ENCODE measurements at places on chromosomes 2 and 18. TPM values are rescaled to one million over a fixed set of nuclear protein-coding genes. Genes with fewer than 3 reads are reported as not detected.
A peak's percentile ranks its signal among the peaks of the same experiment; 100 is the strongest.

- no peak overlapping the region for H3K27ac ChIP-seq
- H3K4me1 ChIP-seq: no peaks in the 10 kb centered on the region
- H3K4me3 ChIP-seq: no peak overlapping the region
- no peaks in the 10 kb centered on the region for H3K36me3 ChIP-seq
Measured at GRCh38 chr18:73895701-73896100, 251.9 kb downstream of the FBXO15 start.

DNA sequence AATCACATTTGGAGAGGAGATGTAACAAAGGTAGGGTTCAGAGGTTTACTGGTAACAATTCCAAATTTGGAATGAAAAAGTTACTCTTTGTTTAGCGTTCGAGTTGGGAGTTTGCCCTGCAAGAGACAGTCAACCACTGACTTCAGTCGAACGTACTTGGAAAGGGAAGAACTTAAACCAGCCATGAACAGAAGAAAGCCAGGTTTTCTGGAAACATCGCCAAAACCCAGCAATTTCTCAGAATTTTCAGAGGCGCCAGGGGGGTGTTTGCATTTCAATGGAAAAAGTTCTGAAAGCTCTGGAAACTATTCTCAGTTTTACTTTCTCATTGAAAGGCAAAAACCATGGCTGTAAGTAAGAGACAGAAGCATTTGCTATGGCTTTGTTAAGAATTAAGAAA, 28.5 kb upstream of the AQP4 start:
- H3K4me1 ChIP-seq: no peaks in the 10 kb centered on the region
- H3K4me3 ChIP-seq: no peak overlapping the region
- no peaks in the 10 kb centered on the region for H3K36me3 ChIP-seq
- no peaks in the 10 kb centered on the region for H3K27me3 ChIP-seq
- DNase-seq: no peak

DNA sequence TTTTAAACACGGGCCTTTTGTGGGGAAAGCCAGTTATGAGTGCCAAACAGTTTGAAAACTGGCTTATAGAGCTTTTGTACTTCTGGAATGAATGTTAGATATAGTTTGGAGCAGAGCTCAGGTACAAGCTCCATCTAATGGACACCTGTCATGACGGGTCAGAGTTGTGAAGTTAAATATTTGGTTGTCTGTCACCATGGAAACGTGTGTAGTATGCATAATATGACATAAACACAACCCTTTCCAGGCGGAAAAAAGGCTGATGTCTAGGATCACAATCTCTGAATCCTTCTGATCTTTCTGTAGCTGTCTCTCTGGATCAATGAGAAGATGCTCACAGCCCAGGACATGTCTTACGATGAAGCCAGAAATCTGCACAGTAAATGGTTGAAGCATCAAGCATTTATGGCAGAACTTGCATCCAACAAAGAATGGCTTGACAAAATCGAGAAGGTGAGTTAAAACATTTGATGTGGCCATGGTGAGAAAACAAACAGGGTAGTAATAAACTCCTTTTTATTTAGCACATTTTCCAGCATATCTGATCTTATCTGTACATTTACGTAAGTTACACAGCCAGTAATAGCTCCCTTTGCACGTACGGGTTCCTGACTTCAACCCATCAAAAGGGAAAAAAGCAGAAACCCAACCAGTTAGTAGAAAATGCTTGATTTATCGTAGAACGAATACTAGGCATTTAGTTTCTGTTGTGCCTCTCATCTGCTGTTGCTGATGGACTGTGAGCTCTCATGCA, 80.6 kb upstream of the EML6 start:
- no peaks in the 10 kb centered on the region for H3K4me1 ChIP-seq
- no peak overlapping the region for H3K27ac ChIP-seq
- DNase-seq: no peak

- no peak overlapping the region for H3K27ac ChIP-seq
- DNase-seq: no peak
- H3K27me3 ChIP-seq: no peaks in the 10 kb centered on the region
- no peak overlapping the region for H3K4me3 ChIP-seq
- no peaks in the 10 kb centered on the region for H3K36me3 ChIP-seq
Measured at GRCh38 chr2:140861666-140862065, 1269.2 kb downstream of the LRP1B start.

DNA sequence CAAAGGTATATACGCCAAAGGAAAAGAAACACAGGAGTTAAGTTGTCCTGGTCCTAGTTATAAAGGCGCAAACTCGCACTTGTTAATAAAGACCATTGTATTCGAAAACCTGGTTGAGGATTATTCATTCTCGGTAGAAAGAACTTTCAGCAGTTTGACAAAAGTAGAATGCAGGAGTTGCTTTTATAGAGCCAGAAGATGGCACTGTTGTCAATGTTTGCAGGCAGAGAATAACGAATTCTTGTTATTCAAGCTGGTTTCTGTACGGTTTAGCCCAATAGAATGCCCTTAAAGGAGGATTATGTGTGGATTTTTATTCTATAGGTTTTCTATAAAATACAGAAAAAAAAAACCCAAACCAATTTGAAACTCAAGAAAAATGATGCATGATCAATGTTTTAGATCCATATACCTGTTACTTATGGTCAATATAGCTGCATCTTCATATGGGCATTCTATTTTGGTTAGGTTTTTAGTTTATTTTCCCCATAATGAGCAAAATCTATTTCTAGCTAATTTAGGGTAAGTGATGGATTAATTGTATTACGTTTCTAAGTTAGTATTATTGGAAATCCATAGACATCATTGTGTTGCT, 510.3 kb downstream of the PLCL1 start:
- no peak for DNase-seq
- H3K4me1 ChIP-seq: no peaks in the 10 kb centered on the region
- no peak overlapping the region for H3K4me3 ChIP-seq
- no peaks in the 10 kb centered on the region for H3K36me3 ChIP-seq
- H3K27me3 ChIP-seq: no peaks in the 10 kb centered on the region

- DNase-seq: no peak
- no peak overlapping the region for H3K27ac ChIP-seq
- H3K27me3 ChIP-seq: no peaks in the 10 kb centered on the region
- H3K4me1 ChIP-seq: no peaks in the 10 kb centered on the region
- no peak overlapping the region for H3K4me3 ChIP-seq
- H3K36me3 ChIP-seq: no peaks in the 10 kb centered on the region
Measured at GRCh38 chr18:73923866-73924265, 223.8 kb downstream of the FBXO15 start.

DNA sequence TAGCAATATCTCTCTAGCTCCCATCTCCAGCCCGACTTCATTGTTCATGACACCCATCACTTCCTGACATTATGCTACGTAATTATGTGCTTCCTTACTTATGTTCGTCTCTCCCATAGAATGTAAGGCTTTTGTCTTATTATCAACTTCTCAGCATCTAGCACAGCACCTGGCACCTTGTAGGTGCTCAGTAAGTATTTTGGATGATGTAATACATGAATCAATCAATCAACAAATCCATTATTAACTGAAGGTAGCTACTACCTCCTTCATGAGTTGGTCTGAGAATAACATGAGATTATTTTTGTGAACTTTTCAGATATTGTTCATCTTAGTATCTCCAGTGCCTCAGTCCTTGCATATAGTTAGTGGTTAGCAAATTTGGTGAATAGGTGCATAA, 109.3 kb downstream of the EN1 start:
- no peaks in the 10 kb centered on the region for H3K4me1 ChIP-seq
- DNase-seq: no peak
- H3K27me3 ChIP-seq: no peaks in the 10 kb centered on the region
- no peaks in the 10 kb centered on the region for H3K36me3 ChIP-seq

DNA sequence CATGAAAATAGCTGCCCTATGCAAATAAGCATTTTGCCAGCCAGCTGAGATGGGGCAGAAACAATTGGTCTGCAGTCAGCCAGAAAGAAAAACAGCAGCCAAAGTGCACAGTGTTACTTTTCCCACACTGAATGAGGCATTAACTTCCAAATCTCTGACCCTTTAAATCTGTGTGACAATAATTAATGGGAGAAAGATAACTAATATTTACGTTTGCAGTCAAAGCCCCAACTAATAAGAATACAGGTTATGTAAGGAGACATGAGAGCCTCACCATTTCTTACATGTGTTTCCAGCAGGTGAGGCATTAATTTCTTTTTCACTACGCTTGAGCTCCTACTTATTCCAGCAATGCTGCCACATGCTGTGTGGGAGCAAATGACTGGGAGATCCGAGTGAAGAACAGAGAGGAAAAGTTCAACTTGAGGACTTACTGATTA, 339.0 kb downstream of the SATB2 start:
- H3K27ac ChIP-seq: no peak overlapping the region
- no peaks in the 10 kb centered on the region for H3K27me3 ChIP-seq
- H3K4me3 ChIP-seq: no peak overlapping the region
- no peaks in the 10 kb centered on the region for H3K36me3 ChIP-seq
- no peaks in the 10 kb centered on the region for H3K4me1 ChIP-seq
- DNase-seq: no peak

DNA sequence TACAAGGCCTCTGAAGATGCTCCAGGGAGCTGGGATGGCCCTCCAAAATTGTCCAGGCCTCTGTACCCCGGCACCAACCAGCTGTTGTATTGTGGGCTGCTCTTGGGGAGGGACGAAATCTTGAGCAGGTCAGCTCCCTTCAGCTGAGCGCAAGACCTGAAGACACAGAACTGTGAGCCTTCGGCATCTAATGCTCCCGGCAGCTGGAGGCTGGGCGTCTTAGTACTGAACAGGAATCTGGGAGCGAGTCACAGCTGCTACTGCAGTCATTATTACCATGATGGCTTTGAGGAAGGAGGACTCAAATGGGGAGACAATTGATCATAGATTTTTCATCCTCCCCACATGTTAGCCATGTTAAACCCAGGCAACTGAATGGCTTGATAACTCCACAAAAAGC, 83.0 kb upstream of the LTBP1 start:
- H3K27me3 ChIP-seq: no peaks in the 10 kb centered on the region
- no peaks in the 10 kb centered on the region for H3K36me3 ChIP-seq
- no peaks in the 10 kb centered on the region for H3K4me1 ChIP-seq
- no peak overlapping the region for H3K4me3 ChIP-seq

DNA sequence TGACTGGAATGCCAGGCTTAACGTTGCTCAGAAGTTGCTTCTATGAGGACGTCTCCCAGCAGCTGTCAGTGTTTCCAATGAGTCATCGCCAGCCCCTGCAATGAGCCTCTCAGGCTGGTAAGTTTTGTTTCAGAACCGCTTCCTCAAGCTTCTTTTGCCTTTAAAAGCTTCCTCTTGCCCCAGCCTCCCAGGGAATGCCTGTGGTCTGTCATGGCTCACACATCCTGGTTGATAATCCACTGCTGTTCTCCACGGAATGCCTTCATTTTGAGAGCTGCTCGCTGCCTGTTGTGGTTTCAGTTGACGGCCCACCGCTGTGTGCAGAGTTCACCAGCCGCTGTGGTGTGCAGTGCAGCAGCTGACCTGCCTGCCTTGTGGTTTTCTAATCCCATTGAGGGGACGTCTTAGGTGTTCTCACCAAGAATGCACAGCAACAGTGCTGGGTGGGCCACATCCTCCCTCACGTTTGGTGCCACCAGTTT, 96.4 kb downstream of the RTP5 start:
- H3K36me3 ChIP-seq: no peaks in the 10 kb centered on the region
- peak; percentile 24 for DNase-seq
- H3K27me3 ChIP-seq: no peaks in the 10 kb centered on the region
- no peak overlapping the region for H3K4me3 ChIP-seq
- H3K27ac ChIP-seq: no peak overlapping the region
- H3K4me1 ChIP-seq: no peaks in the 10 kb centered on the region

GRCh38 chr2:69514819-69515218, 77.6 kb upstream of the NFU1 start:
- peaks cover 8% of the 10 kb centered on the region for H3K36me3 ChIP-seq
- no peak for DNase-seq
- H3K4me1 ChIP-seq: no peaks in the 10 kb centered on the region
- no peak overlapping the region for H3K27ac ChIP-seq

GRCh38 chr18:22378672-22379282, 38.9 kb downstream of the CTAGE1 start:
- no peaks in the 10 kb centered on the region for H3K36me3 ChIP-seq
- no peak overlapping the region for H3K4me3 ChIP-seq
- DNase-seq: no peak
- no peak overlapping the region for H3K27ac ChIP-seq

GRCh38 chr18:54734059-54734458, 94.2 kb upstream of the RAB27B start:
- H3K36me3 ChIP-seq: no peaks in the 10 kb centered on the region
- H3K4me3 ChIP-seq: no peak overlapping the region
- no peak overlapping the region for H3K27ac ChIP-seq

DNA sequence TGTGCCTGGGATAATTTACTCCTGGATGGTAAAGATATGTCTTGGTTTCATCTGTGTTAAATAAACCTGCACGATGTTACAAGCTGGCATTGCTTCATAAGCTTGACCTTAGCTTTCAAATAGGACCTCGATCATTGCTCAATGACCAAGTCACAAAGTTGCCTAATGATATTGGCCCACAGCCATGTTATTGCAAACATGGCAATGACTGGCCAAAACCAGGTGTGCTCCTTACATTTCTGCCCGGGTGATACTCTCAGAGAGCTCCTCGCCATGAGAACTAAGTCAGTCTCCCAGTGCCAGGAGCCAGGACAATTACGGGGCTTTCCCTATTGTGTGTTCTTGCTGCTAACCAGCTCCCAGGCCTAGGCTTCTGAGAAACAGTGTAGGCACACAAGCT, 72.5 kb upstream of the CYP1B1 start:
- peak; percentile 66 for DNase-seq
- H3K27me3 ChIP-seq: no peaks in the 10 kb centered on the region
- no peaks in the 10 kb centered on the region for H3K36me3 ChIP-seq
- peak overlapping the region; percentile 67 for H3K27ac ChIP-seq
- H3K4me3 ChIP-seq: no peak overlapping the region
- H3K4me1 ChIP-seq: peaks cover 10% of the 10 kb centered on the region

GRCh38 chr2:109350526-109350925, 221.5 kb downstream of the SH3RF3 start:
- no peak for DNase-seq
- H3K4me3 ChIP-seq: no peak overlapping the region
- no peaks in the 10 kb centered on the region for H3K36me3 ChIP-seq
- H3K4me1 ChIP-seq: no peaks in the 10 kb centered on the region

DIPK1C gene
- 0.16 TPM for total RNA-seq

M1AP gene
- total RNA-seq: 0.66 TPM

LOXHD1 gene
- total RNA-seq: 0.59 TPM

SULT6B1 gene
- not detected for total RNA-seq

DARS1 gene
- 76.4 TPM for total RNA-seq

C2orf72 gene
- total RNA-seq: 0.16 TPM
